ENCODE measurements at places on chromosomes 16 and 17.

DNA sequence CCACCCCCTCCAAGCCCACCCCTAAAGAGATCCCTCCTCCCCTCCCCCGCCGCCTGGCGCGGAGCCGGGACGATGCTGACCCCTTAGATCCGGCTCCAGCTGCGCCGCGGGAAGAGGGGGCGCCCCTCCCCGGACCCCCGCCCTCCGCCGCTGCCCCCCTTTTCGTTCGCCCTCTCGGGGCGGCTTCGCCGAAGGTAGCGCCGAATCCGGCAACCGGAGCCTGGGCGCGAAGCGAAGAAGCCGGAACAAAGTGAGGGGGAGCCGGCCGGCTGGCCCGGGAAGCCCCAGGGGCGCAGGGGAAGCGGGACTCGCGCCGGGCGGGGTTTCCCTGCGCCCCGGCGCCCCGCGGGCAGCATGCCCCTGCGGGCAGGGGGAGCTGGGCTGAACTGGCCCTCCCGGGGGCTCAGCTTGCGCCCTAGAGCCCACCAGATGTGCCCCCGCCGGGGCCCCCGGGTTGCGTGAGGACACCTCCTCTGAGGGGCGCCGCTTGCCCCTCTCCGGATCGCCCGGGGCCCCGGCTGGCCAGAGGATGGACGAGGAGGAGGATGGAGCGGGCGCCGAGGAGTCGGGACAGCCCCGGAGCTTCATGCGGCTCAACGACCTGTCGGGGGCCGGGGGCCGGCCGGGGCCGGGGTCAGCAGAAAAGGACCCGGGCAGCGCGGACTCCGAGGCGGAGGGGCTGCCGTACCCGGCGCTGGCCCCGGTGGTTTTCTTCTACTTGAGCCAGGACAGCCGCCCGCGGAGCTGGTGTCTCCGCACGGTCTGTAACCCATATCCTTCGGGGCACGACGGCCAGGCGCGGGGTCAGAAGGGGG is 623 bp downstream of the CACNA1G start:
- DNase-seq: no peak

GRCh38 chr16:50526796-50527195 is 21.4 kb upstream of the NKD1 start:
- DNase-seq: no peak

- no peak for DNase-seq
Observed at GRCh38 chr17:42329025-42329976, 41.0 kb downstream of the STAT5A start.

DNA sequence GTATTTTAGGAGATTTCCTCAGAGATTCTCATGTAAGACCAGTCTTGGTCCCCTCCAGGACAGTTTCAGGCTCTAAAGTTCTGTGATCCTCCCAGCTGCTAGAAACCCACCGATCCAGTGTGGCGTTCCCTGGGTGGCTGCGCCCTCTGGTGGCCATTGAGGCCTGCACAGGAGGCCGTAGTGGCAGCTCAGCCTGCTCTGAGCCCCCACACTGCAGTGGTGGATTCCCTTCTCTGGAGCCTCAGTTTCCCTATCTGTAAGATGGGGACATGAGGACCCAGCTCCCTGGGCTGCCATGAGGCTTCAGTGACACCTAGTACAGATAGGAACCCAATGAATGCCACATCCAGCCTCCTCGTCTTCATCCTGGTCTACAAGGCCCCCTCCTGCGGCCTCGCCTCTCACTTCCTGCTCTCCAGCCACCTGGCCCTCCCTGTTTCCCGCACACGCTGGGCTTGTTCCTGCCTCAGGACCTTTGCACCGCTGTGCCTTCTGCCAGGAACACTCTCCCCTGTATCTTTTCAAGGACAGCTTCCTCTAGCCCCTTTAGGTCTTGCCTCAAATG is 16.5 kb downstream of the CCDC102A start:
- DNase-seq: peak; percentile 70

DNA sequence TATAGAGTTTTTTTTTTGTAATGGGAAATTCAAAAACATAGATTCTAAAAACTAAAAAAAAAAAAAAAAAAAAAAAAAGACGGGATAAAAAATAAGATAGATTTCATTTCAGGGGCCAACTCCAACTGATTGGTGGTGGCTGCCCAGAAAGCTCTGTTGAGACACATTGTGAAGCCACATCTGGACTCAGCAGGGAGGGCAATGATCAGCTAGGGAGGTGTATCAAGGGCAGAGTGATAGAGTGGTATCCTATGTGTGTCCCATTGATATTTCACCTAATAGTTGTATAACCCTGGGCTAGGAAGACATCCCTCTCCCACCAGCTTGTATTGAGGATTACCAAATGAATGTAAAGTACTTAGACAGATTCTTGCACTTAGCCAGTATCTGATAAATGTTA is 6.7 kb upstream of the CMTR2 start:
- no peak for DNase-seq

GRCh38 chr16:57739756-57740422 is 4.3 kb downstream of the KATNB1 start:
- no peak for DNase-seq

- DNase-seq: no peak
Observed at GRCh38 chr17:64689106-64689505, 27.0 kb upstream of the SMURF2 start.

- no peak for DNase-seq
Observed at GRCh38 chr17:76695059-76695831, 15.5 kb downstream of the MXRA7 start.

GRCh38 chr17:6995500-6996255 is at the start of gene ALOX12:
Gene ALOX12 (plus strand): TSS chr17:6996049. CDS start chr17:6996118, 69 bp downstream.
- DNase-seq: no peak

DNA sequence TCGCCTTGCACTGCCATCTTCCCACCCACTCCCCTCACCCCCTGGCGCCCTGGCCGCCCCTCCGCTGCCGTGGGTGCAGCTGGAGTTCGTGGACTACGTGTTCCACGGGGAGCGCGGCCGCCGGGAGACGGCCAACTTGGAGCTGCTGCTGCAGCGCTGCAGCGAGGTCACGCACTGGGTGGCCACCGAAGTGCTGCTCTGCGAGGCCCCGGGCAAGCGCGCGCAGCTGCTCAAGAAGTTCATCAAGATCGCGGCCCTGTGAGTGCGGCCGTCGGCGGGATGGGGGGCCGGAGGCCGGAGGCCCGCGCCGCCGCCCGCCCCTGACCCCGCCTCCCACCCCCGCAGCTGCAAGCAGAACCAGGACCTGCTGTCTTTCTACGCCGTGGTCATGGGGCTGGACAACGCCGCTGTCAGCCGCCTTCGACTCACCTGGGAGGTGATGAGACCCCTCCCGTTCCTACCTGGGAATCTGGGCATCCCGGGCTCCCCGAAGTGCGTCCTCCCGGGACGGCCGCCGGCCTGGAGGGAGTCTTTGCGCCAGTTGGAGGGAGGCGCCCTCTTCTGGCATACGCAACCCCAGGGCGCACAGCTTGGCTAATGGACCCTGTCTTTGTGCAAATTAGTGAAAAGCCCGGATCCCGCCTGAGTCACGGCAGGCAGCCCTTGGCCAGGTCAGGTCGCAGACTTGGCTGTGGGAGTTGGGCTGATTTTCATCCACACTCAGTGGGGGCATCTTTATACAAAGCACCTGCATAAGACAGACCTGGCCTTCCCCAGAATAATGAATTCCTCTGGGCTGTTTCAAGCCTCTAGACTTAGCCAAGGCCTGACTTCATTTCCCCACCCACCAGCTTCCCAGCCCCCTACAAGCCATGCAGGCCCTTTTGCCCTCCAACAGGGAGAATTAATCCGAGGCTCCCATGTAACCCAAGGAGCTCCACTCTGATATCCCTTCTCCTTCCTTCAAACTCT is 14.3 kb downstream of the RAPGEFL1 start:
- DNase-seq: peak; percentile 22

- no peak for DNase-seq
Observed at GRCh38 chr17:81417049-81417878, 22.0 kb downstream of the BAHCC1 start.

DNA sequence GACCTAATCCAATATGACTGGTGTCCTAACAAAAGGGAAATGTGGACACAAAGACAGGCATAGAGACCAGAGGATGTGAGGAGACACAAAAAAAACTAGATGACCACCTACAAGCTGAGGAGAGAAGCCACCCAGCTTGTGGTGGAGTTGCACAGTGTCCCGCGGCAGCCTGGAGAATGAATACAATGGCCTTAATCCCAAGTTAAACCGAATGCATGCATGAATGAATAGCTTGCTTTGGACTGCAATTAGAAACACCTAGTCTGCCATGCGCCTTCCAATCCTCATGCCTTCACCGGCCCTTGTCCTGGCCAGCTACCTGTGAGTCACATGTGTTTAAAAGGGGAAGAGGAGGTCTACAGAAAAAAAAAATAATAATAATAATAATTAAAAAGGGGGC is 72.0 kb downstream of the CNGB1 start:
- no peak for DNase-seq

DNA sequence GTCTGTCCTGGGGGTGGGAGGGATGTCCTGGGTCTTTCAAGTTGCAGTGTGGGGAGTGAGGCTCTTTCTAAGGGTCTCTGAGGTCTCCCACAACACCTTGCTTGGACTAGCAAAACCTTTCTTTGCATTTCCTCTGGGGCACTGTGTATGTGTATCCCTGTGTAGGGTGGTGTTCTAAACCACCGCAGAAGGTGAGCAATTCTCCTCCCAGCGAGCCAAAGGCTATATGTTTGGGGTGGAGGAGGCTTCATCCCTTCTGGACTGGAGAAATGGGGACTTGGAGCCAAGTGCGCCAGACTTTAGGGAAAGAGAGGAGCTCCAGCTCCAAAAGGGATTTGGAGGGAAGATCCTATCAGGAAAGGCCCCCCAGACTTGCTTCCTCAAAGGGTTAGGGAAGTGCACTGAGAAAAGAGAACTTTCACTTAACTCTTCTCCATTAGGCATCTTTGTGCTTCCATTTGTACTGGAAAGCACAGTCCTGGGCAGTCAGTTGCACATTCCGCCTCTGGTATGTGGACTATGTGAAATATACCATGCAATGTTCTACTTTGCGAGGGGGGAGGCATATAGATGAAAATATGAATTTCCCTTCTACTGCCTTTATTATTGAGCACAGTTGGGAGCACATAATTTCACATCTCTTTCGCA is 18.9 kb upstream of the HOXB9 start:
- DNase-seq: no peak

DNA sequence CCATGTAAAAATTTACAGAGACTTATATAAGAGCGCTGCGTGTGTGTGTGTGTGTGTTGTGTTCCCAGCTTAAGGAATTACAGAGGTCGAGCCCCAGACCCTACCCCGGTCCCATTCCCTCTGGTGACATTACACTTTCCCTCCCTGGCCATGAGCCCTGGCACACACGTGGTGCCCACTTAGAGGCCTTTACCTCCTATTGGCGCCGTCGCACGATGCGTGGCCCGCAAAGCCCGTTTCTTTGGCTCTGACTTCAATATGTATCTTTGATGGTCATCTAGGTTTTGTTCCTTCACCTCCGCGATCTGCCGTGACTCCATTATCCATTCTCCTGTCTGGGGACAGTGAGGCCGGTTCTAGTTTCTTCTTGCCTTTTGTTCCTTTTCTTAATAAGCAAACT is 96.9 kb upstream of the CHMP6 start:
- no peak for DNase-seq

DNA sequence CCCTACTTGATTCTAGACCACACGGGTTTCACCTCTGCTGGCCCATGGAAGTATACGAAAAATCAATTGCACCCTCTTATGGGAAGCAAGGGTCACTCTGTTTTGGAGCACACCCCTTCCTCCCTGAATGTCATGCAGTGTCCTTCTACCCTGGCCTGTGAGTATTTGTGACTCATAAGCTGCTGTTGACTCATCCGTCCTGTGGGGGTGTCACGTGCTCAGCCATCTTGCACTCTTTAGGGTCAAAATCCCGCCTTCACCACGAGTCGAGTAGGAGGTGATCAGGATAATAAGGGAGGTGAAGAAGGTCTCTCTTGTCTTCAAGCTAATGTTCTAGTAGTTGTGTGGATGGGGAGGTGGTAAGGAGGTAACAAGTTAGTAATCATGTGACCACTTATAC is 341.0 kb upstream of the EEF2KMT start:
- DNase-seq: no peak

- DNase-seq: no peak
Observed at GRCh38 chr17:19247473-19247872, 10.3 kb downstream of the EPN2 start.

- no peak for DNase-seq
Observed at GRCh38 chr16:76885776-76886537, 305.0 kb upstream of the MON1B start.

GRCh38 chr16:77335652-77336234 is 99.1 kb downstream of the ADAMTS18 start:
- no peak for DNase-seq

GRCh38 chr16:67727521-67728485 is 8.7 kb upstream of the GFOD2 start:
- DNase-seq: no peak

DNA sequence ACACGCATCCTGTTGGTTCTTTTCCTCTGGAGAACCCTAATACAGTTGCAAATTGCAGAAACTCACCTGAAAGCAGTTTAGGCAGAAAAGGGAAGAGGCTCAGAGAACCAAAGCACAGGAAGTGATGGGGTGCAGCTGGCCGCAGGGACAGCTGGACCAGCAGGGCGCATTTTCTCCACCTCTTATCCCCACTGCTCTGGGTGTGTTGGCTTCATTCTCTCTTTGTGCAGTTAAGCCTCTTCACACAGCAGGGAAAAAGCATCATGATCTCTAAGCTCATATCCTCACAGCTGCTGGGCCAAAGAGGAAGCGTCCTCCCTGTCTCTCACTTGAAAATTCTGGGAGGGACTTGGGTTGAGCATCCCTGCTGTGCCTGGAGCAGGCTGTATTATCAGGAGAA is 20.0 kb upstream of the LRRC75A start:
- DNase-seq: no peak

DNA sequence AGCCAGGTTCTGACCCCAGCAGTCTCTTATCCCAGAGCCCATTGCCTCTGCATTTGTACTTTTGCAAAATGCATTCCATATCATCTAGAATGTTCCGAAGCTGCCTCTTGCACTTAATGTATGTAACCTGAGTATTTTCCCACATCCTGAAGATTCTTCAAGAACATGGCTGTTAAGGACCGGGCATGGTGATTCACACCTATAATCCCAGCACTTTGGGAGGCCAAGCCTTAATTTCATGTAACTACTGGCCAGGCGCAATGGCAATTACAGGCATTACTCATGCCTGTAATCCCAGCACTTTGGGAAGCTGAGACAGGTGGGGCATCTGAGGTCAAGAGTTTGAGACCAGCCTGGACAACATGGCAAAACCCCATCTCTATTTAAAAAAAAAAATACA is 31.7 kb upstream of the GAN start:
- DNase-seq: no peak

DNA sequence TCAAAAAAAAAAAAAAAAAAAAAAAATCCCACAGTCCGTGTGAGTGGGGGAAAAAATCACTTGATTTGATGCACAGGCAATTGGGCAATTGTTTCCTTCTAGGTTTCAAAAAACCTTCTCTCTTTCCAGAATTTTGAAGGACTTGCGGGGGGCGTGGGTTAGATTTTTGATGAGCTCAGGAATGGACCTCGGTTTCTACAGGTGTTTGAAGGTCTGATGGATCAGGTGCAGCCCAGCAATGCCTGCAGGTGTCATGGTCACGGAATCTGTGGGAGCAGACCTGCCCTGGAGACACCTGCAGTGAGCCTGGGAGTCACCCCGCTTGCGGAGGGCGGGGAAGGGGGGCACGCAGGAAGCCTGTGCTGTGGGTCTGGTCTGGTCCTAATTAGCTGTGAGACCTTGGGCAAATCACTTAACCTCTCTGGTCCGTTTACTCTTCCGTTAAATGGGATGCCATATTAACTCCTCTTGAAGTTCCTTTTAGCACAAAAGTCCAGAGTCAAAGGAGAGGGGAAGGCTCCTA is 174.2 kb downstream of the IRF8 start:
- no peak for DNase-seq

Measured in stimulated activated CD4-positive, alpha-beta T cell treated with anti-CD3 and anti-CD28 coated beads, Interleukin-1b, Interleukin-23, amount 100 ng/mL, for 1 hour (primary cell).